DMS 273 treated with DMSO at 0.1 percent for 48 hours (cell line): ENCODE measurements at places on chromosomes 3 and 15.

- no peak for DNase-seq
These were observed 11.9 kb downstream of the ABI3BP start for GRCh38 chr3:100981164-100981911.

GRCh38 chr15:41585127-41586047 lies 26.4 kb downstream of the TYRO3 start:
- peak; percentile 39 for DNase-seq

GRCh38 chr15:69217381-69217780 lies 56.9 kb downstream of the GLCE start:
- DNase-seq, result no peak

GRCh38 chr3:58287354-58287753 lies 18.7 kb upstream of the RPP14 start:
- DNase-seq, result no peak

DNA sequence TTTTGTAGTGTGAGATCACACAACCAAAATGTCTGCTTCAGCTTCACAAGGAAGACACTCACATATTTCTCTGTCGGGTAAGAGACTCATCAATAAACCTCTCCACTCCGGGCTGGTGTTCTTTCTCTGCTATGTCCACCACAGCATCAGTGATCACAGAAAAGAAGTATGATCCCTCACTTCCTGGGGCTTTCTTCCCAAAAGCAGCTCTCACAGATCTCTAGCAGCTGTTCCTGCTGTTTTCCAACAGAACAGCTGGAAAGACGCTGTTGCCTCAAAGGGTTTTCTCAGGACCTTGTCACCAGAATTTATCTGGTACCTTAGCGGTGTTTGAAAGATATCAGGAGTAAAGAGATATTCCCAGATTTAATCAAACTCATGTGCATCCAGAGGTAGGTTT lies 46.4 kb downstream of the GATM start:
- DNase-seq, result no peak

- DNase-seq, result no peak
These were observed 4.5 kb downstream of the LRIG1 start for GRCh38 chr3:66496301-66496700.

GRCh38 chr3:190644035-190644434 lies 130.2 kb downstream of the IL1RAP start:
- no peak for DNase-seq

DNA sequence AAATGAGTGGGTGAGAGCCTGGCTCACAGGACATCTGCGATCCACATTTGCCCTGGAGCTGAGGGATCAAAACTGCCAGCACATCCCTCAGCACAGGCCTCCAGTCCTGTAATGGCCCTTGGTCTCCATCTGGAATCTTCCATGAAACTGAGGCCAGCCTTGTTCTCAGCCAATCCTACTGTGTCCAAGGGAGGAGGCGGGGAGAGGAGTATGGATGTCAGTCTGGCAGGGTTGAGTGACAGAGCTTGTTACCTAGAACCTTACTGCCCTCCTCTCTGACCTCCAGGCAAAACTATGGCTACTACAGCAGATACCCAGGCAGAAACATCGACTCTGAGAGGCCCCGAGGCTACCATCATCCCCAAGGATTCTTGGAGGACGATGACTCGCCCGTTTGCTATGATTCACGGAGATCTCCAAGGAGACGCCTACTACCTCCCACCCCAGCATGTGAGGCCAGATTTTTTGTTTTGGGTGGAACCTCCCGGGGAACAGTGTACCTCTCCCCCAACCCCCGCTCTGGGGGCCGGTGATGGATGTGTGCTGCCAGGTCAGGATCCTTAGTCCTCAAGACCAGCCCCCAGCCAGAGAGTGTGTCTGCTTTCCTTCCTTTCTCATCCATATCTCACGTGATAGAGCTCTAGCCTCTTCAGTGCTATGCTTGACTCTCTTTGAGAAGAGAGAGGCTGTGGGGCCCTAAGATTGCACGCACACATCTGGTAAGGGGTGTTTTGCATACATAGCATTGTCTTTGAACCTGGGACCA lies 41.3 kb downstream of the CHDH start:
- no peak for DNase-seq

DNA sequence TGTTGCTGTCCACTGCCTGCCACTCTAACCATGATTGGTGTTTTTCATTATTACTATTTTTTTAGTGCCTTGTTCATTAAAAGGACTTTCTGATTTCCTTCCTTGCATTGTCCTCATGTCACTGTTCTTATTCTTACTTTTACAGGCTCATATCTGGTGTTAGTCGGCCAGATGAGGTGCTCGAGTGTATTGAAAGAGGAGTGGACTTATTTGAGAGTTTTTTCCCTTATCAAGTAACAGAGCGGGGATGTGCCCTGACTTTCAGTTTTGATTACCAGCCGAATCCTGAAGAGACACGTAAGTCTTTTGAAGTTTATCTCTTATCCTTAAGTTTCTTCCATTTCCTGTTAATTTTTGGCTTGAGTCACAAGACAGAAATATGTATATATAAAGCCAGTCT lies 23.2 kb downstream of the QTRT2 start:
- no peak for DNase-seq

- no peak for DNase-seq
These were observed 11.6 kb downstream of the RPL15 start for GRCh38 chr3:23928524-23928923.

DNA sequence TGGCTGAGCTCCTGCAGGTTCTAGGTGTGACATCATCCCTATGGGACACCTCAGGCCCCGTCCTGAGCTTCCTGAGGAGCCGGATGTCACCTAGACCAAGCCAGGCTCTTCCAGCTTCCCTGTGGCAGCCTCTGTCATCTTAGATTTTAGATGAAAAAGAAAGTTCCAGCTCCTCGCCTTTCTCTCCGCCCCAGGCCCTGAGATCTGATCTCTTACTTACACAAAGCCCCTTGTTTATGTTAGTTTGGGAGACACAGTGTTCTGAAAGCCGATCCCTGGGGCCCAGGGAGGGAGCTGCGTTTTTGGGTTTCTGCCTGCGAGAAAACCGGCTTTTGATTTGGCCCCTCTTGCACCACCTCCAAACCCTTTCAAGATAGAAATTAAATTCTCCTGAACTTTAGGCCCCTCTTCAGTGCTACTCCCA lies 40.2 kb upstream of the FAM107A start:
- no peak for DNase-seq

GRCh38 chr3:146501752-146502151 lies 32.4 kb upstream of the PLSCR2 start:
- no peak for DNase-seq

GRCh38 chr3:129440618-129441190 lies 680 bp downstream of the IFT122 start:
- peak; percentile 50 for DNase-seq

DNA sequence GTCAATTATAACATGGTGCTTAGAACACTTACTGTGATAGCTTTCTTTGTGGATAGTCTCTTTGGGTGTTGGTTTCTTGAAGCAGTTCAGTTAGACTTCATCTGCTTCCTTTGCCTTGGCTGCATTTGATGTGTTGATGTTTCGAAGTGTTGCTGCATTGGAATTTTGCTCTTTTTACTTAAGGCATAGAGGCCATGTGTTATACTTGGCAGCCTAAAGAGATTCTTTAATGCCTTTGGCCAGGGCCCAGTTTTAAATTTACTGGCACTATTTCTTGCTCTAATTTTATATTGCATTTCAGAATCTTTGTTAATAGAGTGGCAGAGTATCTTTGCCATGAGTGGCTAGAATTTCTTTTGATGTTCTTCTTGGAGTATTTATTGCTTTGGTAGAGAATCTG lies 21.2 kb downstream of the NR1D2 start:
- DNase-seq, result no peak

DNA sequence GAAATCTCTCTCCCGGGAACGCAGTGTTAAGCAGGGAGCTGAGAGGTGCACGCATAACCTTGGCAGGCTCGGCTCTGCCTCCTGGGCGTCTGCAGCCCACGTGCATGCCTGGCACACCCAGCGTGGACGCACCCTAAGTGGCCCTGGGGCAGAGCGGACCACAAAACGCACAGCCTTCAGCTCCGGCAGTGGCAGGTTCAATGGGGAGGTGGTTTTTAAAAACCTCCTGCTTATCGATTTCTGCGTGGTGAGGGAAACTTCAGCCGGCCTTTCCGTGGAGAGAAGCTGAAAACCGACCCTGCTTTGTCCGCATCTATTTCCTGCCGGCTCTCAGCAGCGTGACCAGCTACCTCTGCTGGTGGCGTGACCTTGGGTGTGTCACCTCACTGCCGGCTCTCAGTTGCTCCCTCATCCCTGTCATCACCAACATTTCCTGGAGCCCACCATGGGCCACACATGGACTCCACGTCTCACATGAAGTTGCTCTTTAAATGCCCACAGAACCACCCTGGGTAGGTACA lies 134.8 kb upstream of the MEF2A start:
- no peak for DNase-seq

GRCh38 chr3:134149286-134149685 lies 101.4 kb downstream of the RYK start:
- DNase-seq, result no peak

- DNase-seq, result peak; percentile 58
These were observed 3.0 kb upstream of the TLE3 start for GRCh38 chr15:70100474-70101341.
